ENCODE measurements at places on chromosomes 16 and 17.

- no peak for DNase-seq
Measured at GRCh38 chr17:17380145-17380925, 77.2 kb downstream of the NT5M start.

- DNase-seq, result no peak
Measured at GRCh38 chr17:27519550-27519949, 63.3 kb downstream of the KSR1 start.

DNA sequence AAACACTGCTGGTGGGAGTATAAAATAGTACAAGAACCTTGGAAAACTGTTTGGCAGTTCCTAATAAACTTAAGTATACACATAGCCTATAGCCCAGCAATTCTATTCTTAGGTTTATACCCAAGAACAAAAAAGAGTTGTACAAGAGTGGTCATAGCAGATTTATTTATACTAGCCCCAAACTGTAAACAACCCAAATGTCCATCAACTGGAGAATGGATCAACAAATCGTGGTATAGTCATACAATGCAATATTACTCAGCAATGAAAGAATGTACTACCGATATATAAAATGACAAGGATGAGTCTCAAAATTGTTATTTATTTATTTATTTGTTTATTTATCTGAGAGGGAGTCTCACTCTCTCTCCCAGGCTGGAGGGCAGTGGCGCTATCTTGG is 23.1 kb downstream of the GNGT2 start:
- DNase-seq, result no peak

- DNase-seq, result peak; percentile 92
Measured at GRCh38 chr17:75036643-75037268, 10.0 kb downstream of the ATP5PD start.
